ENCODE measurements at places on chromosomes 6 and 20. TPM values are rescaled to one million over a fixed set of nuclear protein-coding genes. Genes with fewer than 3 reads are reported as not detected.

Gene GSTA4
- 0.89 TPM for total RNA-seq

Gene TGM2
- total RNA-seq: 2.4 TPM

Gene MLN
- total RNA-seq: not detected

Gene WFDC5
- total RNA-seq: not detected
